Posterior vena cava (tissue), 2 donors: ENCODE measurements at places on chromosomes 3 and 15. TPM values are rescaled to one million over a fixed set of nuclear protein-coding genes. Genes with fewer than 3 reads are reported as not detected.

DNA sequence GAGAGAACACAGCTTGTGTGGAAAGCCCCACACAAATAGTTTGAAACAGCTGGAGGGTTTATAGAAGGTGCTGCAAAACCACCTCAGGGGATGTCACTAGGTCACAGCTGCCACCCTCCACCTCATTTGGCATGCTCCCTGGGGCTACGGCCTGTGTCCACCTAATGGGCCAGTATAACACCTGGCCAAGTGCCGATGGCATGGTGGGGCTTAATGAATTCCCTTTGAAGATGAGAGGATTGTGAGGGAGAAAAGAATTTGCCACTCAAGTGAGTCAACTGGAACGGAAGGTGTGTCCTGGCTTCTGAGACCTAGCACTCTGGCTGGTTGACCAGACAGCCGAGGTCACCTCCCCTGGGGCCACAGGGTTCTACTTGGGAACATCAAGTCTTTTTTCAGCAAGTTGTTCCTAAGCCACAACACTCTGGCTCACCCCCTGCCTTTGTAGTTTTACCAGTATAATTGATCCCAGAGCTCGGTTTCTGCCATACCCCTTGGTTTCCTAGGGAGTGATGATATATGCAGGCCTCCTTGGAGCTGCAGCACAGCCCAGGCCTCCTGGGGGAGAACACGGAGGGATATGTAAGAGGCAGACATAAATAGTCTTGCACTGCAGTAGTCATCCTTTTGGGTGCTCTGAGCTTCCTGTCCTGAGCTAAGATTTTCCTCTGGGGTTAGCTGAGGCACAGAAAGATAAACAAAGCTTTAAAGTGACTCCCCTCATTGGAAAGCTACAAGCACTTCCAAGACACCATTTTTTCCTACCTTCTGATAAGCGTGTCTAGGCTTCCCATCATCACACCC is 178.2 kb upstream of the LPP start:
- DNase-seq, result peak; percentile 82

DNA sequence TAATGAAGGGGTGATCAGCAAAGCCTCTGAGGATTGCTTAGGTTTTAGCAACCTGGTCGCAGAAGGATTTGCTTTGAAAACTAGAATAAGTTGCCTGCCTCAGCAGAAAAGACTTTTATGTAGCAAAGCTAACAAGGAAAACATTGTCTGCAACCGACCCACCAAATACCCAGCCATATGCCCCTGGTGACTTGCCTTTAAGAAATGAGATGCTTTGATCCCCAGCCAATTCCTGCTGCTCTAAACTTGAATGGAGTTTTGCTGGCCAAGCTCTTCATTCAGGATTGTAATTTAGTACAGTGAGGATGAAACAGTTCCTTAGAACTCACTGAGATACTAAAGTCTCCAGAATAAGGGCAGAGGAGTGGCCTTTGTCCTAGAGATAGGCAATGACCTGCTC is 139.8 kb upstream of the PROK2 start:
- no peak for DNase-seq

- DNase-seq, result peak; percentile 40
Measured at GRCh38 chr15:65338366-65338765, 33.9 kb downstream of the RNU5B-1 start.

DNA sequence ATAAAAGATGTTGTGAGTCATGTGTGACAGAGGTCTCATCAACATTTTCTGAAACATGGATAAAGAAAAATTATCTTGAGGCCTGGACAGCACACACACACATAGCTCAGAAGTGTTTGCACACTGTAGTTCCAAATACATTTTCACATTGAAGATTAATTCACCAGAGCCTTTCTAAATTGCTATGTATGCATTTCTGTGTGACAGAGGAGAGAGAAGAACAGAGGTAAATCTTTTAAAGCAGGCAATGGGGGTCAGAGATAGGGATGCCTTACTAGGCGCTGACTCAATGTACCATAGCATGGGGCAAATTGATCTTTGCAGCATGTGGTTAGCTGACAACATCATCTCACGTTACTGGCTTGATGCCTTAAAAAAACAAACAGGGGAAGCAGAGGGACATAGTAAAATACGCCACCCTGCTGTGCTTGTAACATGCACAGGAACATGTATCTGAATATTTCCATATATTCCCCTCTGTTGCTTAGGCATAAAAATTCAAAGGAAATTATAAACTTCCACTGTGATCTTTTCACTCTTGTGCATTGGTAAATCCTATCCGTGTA is 7.7 kb downstream of the POU1F1 start:
- DNase-seq, result no peak

GP5 gene
- 0.05 TPM for total RNA-seq

MOBP gene
- not detected for total RNA-seq

- peak; percentile 52 for DNase-seq
Measured at GRCh38 chr3:195010551-195011100, 260.3 kb downstream of the XXYLT1 start.

GRCh38 chr3:13497386-13497785 is 17.3 kb downstream of the HDAC11 start:
- peak; percentile 34 for DNase-seq

DNA sequence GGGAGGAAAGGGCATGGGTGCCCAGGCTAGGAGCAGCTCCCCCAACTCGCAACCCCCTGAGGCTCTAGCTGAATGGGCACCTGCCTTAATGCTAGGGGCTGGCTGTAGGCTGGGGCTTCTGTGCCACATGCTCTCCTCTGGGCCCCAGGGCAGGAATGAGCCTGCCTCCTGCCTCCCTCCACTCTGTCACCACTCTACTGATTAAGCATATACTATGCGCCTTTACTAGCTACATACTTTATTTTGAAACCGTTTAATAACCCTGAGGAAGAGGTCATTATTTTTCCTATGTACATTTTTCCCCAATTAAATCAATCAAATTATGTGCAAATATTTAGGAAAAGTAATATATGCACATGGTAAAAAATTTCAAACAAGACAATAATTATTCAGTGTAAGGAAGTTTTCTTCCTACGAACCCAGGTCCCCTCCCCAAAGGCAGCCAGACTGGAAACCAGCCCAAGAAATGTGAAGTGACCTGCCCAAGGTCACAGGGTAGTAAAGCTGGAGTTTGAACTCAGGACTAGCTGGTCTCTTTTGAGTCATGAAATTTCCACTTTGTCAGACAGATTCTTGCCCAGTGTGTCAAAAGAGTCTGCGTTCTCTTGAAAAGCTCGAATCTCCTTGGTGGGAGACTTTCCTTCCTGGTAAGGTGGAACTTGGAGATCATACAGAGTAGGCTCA is 122.5 kb downstream of the DNAJB8 start:
- no peak for DNase-seq
